ENCODE measurements at places on chromosomes 6 and 20.

- no peak for DNase-seq
Observed at GRCh38 chr20:57902473-57902872, 192.7 kb upstream of the PMEPA1 start.

DNA sequence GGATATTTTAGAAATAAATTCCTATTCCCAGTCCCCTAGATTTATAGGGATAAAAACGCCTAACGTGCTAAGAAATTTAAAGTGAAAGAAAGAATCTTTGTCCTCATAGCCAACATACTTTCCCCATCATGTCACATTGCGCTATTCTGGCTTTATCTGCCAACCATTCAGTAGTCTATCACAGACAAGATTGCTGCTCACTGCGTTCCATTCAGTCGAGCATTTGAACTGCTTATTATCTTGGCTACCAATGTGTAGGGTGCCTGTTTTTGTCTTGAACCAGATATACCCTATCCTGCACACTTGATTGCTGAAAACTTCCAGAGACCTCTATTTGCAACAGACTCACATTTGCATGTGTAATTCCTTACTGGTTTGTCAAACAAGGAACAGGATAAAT, 751.5 kb downstream of the EPHA7 start:
- no peak for DNase-seq

- no peak for DNase-seq
Observed at GRCh38 chr20:33725607-33726264, 5.6 kb upstream of the PXMP4 start.

DNA sequence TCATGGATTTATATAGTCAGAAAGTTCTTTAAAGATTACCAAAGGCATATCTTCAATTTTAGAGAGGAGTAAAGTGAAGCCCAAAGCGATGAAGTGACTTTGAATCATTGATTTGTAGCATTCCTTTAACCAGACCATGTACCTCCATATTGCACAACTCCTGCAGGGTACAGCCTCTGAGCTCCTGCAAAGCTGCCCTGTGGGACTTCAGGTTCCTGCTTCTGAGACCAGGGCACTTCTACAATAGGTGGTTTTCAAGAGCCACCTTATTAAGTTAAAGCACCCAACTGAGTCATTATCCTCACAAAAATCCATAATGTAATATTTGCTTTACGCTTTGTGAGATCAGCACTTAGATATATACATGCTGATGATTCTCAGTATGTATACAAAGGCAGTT, 270.7 kb upstream of the RGS17 start:
- no peak for DNase-seq

- no peak for DNase-seq
Observed at GRCh38 chr20:63092660-63093215, 86.0 kb upstream of the BHLHE23 start.

DNA sequence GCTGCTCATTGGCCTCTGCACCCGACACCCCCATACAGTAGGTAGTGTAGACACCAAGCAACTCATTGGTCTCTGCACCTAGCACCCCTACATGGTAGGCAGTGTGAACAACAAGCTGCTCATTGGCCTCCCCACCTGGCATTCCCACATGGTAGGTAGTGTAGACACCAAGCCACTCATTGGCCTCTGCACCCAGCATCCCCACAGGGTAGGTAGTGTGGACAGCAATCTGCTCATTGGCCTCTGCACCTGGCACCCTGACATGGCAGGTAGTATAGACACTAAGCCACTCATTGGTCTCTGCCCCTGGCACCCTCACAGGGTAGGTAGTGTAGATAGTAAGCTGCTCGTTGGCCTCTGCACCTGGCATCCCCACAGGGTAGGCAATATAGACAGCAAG, 226.0 kb downstream of the SLC24A3 start:
- DNase-seq: no peak

GRCh38 chr6:20692023-20692422, 157.8 kb downstream of the CDKAL1 start:
- DNase-seq: no peak

DNA sequence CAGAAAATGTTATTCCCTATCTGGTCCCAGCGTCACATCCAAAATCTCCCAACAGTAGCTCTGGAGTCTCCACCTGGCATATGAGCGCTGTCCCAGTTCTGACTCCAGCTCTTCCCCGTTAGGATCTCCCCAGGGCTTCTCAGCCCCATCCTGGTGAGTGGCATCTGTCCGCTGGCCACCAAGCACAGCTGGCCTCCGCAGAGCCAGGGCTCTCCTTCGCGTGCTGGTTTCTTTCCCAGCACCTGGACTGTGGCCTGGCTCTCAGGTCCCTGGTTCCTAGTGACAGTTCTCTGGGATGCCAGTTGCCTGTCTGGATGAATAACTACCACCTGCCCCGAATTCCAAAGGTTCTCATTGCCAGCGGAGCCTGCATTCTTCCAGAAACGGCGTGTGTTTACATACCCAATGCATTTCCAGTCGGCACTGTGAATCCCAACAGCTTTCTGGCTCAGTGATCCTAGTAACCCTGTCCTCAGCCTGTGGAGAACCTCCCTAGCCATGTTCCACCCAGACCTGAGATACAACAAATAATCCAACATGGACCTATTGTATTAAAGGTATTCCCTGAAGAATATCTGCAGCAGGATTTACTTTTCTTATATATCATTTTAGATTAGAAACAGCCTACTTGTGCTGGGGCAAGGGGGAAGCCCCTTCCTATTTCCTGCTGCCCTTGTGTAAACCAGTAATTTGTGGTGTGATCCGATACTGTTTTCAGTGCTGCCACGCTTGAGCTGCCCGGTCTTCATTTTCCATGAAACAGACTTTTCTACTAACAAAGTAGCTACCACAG, 69.9 kb upstream of the PDE10A start:
- DNase-seq: no peak

DNA sequence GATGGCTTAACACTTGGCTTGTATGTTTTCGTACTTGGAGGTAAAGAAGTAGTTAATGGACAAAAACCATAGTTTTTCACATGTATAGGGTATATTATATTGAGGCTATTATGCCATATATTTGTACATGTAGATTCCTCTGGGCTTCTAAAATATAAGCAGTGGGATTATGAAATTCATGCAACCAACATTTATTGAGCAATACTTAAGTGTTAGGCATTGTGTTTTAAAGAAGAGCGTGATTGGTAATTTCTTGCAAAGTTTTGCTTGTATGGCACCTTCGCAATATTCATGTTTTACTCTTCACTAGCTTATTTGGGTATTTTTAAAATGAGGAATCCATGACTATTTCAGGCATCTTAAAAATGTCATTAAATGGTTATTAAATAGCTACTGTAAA, 2.5 kb downstream of the TULP4 start:
- no peak for DNase-seq

DNA sequence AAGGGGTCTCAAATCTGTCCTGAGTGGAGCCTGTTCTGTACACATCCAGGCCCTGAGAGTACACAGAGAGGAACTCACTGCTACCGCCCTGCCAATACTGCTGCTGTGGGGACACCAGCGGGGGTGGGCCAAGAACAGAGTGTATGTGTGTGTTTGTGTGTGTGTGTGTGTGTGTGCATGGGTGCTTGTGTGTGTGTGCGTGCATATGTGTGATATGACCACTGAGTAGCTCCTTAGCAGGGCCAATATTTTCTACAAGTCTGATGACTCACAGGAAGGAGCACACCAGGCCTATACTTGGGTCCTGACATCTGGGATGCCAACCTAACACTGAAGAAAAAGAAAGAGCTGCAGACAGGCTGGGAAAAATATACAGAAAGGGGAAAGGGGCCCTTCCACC, 1.4 kb downstream of the RAET1E start:
- no peak for DNase-seq

GRCh38 chr6:145244349-145245100, 490.8 kb downstream of the EPM2A start:
- DNase-seq: no peak

- DNase-seq: no peak
Observed at GRCh38 chr6:52982680-52983079, 12.4 kb downstream of the GSTA4 start.

DNA sequence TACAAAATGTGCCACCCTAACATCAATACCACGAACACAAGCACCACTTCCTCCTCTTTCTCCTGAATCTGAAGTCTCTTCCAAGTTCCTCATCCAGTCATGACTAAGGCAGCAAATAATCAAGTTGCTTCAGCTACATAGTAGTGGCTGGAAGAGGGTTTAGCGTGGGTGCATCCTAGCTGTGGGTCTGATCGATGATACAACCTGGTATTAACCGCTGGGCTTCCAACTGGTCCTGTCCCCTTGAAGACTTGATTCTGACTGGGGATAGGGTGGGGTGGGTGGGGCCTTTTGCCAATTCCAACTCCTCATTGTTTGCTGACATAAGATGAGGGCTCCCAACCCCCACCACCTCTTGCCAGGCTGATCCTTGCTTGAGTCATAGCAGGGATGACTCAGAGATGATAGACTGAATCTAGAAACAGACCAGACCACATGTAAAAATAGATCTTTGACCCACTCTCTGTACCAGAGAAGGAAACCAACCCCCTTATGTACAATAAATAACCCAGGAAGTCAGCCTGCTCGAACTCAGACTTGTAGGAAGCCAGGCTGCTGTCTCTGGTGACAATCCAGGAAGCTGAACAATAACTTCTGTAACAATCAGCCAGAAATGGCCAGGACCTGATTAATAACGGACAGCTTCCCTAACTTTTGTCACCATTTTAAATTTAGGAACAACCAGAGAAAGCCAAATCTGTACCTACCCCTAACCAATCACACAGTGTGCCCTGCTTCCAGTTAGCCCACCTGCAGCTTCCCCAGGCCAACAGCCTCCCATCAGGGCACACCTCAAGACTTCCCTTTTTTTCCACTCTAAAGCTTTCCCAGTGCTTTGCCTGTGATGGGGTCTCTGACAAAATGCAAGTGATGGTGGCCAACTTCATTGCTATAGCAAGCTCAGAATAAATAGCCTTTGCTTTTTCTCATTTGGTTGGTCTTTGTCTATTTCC, 68.9 kb upstream of the FAM184A start:
- DNase-seq: no peak

DNA sequence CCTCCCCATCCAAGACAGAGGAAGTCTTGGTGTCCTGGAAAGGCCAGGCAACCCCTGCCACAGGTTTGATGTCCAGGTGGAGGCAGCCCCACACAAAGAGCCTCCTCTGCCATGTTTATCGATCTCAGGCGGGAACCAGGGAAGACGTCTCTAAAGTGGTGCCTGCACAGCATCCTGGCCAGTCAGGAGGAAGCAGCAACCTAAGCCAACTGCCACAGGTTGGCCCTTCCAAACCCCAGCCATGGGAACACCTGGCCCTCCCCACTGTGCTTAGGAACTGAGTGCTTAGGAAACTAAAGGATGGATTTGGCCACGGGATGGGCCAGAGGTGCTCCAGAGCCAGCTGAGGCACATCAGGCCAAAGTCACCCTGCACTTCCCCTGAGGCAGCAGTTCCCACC, 56.9 kb downstream of the CSE1L start:
- no peak for DNase-seq

- no peak for DNase-seq
Observed at GRCh38 chr20:44271915-44272663, 25.0 kb downstream of the GDAP1L1 start.

- DNase-seq: no peak
Observed at GRCh38 chr6:98775205-98775604, 59.2 kb upstream of the POU3F2 start.

DNA sequence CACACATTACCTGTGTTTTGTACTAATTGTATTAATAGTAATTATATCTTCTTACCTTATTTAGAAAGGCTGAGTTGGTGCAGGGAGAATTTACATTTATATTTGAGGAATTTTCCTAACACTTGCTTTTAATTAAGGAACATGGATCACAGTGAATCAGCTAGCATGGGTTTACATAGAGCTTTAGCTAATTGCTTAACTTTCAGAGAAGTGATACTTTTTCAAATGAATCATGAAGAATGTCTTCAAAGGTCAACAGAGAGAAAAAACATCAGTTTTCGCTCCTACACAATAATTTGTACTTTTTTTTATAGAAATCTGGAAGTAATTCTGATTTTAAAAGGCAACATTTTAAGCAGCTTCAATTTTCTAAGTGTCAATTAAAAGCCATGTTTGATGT, 195.0 kb upstream of the HEY2 start:
- DNase-seq: no peak

DNA sequence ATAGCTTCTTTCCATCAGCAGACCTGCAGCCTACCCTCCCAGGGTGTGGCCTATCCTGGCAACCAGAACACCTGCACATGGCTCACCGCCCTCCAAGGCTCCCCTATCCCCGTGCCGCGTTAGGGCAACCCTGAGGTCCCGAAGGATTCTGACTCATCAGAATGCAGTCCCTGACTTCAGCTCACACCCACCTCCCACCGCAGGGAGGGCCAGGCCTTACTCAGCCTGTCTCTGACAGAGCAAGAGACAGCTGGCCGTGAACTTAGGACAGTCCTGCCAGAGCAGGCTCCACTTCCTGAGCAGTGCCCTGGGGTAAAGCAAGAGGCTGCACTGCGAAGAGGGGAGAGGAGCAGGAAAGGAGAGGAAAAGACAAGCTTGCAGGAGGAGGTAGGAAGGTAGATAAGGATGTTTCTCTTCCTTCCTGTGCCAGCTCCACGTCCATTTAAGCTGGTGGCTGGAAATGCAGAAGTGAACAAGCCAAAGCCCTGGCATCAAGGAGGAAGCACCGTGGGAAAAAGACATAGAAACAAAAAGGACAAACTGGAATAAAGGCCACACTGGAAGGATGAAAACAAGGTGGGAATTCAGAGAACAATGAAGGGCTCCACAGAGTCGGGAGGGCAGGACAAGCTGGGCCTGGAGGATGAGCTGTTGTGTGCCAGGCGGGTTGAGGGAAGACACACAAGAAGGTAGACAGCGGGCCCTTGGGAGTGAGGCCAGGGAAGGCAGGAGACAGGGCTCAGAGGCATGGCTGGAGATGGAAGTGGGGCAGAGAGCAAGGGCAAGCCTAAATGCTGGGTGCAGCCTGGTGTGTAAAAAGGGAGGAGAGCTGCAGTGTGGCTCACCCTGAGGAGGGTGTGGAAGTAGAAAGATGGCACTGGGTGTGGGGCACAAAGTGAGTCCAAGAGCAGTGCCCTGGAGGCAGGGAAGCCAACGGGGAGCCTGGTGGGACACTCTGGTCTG, 102.7 kb downstream of the SLC23A2 start:
- no peak for DNase-seq

- no peak for DNase-seq
Observed at GRCh38 chr6:28542440-28543296, 17.0 kb downstream of the GPX5 start.

- DNase-seq: peak; percentile 7
Observed at GRCh38 chr6:136582711-136583471, 32.7 kb upstream of the MAP7 start.

- DNase-seq: no peak
Observed at GRCh38 chr6:138387577-138388368, 10.1 kb downstream of the SMIM28 start.

DNA sequence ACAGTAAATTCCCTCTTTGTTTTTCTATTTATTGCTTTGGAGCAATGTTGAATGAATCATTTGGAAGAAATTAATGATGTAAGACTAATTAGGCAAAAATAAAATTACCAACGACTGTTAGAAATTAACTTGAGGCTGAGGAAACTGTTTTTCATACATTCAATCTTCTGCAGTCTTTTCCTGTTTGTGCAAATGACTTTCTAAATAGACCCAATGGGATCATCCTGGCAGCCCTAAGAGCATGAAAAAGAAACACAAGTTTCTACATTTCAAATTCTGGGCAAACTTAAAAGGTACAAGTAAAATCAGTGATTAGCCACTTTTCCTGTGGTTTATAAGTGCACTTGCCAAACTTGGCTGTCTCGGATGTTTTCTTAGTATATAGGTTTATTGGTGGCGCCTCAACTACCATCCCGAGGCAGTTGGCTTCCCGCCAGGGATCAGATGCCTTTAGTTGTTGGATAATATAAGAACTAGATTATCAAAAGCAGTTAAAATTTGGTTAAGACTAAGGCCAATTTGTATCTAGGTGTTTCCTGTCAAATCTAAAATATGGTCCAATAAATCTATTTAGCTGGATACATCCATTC, 181.2 kb downstream of the ISM1 start:
- no peak for DNase-seq

Measured in NCI-H1048 (cell line).